GM18507 (cell line): ENCODE measurements at places on chromosomes 6 and 20.

GRCh38 chr6:167296293-167296690 is 5.2 kb downstream of the UNC93A start:
- DNase-seq, result no peak

DNA sequence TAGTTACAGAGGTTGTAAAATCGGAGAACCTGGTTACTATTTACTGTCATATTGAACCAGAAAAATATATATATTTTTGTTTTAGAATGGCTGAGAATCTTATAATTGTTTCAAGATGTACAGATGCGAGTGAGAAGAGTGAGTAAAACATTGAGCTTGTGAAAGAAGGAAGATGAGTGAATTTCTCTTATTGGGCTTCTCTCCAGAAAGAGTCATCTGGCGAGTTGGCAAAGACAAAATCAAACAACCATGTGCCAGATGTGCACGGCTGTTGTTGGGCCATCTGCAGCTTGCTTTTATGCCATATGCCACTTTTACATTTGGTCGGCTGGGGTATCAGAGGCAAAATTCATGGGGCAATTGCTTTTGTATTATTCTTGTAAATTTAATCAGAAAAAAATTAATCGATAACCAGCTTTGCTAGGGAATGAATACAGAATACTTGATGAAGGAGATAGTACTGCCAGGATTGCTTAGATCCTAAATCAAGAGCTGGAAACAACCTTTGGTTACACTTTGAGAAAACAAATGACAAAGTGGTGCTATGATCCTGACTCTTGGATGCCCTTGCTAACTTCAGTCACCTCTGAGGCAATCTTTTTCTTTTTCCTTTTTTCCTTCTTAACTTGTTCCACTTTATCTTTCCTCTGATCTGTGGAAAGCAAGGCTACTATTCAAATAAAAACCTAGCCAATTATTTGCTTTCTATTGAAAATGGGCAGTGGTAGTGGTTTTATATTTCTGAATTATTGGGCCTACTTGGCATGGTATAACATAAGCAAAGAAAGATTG is 97.1 kb upstream of the GRIK2 start:
- no peak for DNase-seq

DNA sequence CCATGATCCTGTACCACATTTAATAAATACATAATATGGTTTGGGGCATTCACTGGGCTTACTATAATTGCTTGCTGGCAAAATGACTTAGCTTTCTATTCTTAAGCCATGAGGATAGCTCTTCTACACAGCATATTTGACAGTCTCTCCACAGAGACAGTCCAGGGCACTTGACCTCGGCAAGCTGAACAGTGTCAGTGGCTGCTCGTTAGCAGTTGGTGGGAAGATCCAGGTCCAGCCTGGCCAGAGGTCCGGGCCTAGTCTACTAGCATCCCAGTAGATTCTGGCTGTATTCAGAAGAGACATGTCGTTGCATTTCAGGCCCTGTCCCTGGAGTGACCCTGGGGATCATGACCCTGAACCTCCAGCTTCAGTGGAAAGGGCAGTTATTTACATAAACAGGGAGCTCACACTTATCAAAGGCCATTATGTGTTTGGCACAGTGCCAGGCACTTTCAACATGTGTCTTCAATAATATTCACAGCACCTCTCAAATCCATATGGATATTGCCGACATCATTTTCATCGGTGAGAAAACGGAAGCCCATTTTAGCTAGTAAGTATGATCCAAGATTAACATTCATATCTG is 139.0 kb downstream of the IMPG1 start:
- DNase-seq, result no peak

DNA sequence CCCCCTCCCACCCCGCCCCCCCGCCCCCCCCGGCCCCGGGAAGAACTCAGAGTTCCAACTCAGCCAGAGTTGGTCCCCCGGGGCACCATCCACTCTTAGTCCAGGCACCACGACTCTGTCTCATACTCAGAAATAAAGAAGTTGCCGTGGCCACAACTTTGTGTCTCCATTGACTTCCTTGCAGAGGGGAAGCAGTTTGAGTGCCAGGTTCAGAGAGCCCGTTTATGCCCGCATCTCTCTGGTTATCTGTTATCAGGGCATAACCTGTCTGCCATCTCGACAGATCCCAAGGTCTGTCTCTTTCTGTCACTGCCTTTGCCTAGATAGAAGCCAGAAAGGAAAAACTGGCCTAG is 605 bp downstream of the CDC5L start:
- no peak for DNase-seq

GRCh38 chr6:15147827-15148226 is 98.0 kb upstream of the JARID2 start:
- DNase-seq, result no peak

- no peak for DNase-seq
Measured at GRCh38 chr6:155548576-155548975, 92.9 kb upstream of the NOX3 start.

DNA sequence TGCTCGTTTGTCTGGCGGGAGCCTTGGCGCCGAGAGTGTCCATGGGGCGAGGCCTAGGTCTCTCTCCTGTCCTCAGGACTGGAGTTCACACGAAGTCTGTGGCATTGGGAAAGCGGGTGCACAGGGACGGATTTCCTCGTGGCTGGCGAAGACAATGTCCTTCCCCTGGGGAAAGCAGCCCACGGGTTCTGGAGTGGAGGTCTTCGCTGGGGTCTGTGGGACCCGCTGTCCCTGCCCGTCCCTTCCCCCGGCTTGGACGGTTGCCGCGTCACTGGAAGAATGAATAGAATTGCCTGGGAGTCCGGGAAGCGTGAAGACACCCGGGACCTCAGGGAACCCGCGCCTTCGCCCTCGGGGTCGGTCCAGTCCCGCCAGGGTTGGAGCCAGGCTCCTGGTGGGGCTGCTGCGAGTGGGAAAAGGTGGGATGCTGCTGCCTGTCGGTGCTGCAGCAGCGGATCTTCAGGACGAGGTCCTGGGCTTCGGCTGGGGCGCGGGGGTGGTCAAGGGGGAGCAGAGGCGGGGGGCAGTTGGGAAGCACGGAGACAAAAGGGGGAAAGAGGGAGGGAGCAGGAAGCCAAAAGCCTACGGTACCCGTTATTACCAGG is 441.8 kb upstream of the DEFB115 start:
- DNase-seq, result no peak

DNA sequence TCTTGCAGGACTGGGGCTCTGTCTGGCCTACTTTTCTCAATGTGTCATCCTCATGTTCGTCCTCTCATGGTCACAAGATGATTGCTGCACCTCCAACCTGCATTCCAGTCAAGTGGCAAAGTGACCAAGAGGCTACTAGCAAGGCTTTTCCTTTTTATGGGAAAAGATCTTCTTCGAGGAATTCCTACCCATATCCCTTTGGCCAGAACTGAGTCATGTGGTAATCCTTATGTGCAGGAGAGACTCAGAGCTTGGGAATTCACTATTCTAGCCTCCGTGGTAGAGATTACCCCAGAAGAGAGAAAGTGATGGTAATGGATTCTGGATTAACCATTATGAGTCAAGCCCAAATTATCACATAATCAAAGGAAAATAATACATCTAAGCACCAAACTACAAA is 162.7 kb downstream of the KCNQ5 start:
- no peak for DNase-seq

GRCh38 chr20:18857640-18858039 is 44.1 kb downstream of the SCP2D1 start:
- no peak for DNase-seq

DNA sequence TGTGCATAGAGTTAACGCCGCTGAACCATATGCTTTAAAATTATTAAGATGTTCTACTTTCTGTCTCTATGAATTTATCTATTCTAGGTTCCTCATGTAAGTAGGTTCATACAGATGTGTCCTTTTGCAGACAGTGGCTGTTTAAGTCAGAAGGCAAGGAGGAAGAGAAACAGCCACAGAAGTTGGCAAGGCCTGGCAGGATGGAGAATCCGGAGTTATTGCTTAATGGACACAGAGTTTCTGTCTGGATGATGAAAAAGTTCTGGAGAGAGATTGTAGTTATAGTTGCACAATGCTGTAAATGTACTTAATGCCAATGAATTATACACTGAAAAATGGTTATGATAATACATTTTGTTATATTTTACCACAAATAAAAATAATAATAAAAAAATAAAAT is 283.6 kb upstream of the CNR1 start:
- DNase-seq, result no peak

- DNase-seq, result peak; percentile 64
Measured at GRCh38 chr20:32819992-32820697, 391 bp downstream of the MAPRE1 start.

DNA sequence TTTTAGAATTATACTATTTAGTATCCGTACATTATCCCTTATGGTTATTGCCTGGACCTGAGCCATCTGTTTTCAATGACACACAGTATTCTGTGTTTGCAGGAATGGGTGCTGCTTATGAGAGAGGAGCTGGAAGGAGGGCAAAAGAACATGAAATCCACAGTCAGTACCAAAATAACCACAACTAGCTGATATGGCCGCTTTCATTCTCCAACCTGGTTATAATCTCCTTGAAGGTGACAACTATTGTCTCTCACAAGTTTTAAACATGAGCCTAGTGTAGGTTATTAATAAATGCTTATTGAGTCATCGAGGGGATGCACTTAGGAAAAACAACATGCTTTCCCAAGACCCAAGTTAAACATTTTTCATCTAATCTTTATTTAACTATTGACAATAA is 356.6 kb downstream of the BMP2 start:
- no peak for DNase-seq

- DNase-seq, result no peak
Measured at GRCh38 chr6:100833972-100834574, 47.1 kb downstream of the ASCC3 start.

- no peak for DNase-seq
Measured at GRCh38 chr20:45283551-45284057, 23.0 kb upstream of the RBPJL start.

DNA sequence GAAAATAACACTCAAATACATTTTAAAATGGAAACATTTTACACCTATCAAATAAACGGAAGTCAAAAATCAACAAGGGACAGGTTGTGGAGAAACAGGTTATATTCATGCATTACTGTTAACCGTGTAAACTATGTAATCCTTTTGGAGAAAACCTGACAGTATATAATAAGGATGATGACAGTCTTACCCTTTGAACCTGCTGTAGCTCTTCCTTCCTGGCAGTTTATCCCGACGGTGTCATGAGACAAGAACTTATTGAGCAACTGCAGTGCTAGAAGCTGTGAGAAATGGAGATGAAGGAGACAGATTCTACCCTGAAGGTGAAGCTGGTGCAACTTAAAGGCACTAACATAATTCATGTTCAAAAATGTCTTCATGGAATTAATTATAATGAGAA is 76.7 kb downstream of the PLEKHG1 start:
- no peak for DNase-seq

- no peak for DNase-seq
Measured at GRCh38 chr6:132760256-132760655, 2.6 kb upstream of the VNN2 start.

DNA sequence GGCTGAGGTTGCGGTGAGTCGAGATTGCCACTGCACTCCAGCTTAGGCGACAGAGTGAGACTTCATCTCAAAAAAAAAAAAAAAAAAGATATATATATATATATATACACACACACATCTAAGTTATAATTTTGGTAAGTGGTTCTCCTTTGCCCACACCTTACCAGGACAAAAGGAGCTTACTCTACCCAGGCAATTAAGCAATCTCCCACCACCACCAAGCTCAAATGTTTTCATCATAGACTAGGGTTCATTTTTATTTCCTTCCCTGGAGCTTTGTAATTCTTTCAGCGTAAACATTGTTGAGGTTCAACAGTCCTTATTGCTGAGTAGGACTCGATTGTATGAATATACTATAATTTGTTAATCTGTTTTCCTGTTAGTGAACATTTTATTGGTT is 23.5 kb downstream of the AMD1 start:
- DNase-seq, result no peak
